ENCODE measurements at places on chromosomes 6 and 20.

- no peak for DNase-seq
These were observed 308.1 kb upstream of the SPTLC3 start for GRCh38 chr20:12700701-12701100.

DNA sequence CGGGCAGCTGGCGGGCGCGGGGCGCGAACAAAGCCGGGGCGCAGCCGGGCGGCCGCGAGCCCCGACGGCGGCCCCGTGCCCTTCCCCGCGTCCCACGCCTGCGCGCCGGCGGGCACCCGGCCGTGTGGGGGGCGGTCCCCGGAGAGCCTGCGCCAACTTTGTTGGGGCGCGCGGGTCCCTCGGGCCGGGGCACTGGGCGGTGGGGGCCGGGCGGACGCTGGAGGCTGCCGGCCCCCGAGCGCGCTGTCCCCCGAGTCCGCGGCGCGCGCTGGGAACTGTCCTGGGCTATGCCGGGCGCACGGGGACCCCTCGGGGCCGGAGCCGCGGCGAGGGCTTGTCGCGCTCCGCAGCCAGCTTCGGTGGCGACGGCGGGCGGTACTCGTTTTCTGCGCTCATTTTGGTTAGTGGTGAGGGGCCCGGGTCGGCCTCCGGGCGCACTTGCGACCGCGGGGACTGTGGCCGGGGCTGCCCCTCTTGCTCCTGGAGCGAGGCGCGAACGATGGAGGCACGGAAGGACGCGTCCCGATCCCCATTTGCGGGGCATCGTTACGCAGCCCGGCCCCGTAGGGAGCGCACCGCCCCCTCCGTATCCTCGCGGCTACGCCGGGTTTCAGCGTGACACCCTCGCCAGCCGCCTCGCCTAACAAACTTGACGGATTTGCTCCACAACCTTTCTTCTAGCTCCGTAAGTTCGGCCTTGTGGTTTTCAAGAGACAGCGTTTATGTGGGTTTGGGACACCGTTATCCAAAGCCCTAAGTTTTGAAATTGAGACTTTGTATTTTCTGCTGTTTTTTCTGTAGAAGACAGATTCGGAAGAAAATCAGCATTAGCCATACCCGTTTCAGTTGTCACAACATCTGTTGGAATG lies 622 bp downstream of the SS18L1 start:
- DNase-seq = peak; percentile 58

DNA sequence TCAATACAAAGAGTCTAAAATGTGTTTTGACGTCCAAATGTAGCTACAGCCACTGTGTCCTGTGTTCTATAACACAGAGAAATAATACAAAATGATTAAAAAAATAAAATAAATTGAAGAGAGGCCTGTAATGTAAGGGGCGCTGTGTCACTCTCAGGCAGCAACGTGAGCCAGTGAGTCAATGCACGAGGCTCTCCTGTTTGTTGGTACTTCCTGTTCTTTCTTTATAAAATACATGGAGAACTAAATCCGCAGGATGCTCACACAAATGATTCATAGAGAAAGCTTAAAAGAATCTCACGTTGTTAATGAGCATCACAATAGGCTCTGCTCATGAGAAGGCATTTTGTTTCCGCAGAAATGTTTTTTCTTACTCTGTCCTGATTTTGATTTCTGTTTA lies 635.0 kb upstream of the AGPAT4 start:
- no peak for DNase-seq

GRCh38 chr20:9348747-9349146 lies 165.6 kb upstream of the LAMP5 start:
- no peak for DNase-seq

- no peak for DNase-seq
These were observed 46.0 kb upstream of the DOK5 start for GRCh38 chr20:54429364-54429763.

DNA sequence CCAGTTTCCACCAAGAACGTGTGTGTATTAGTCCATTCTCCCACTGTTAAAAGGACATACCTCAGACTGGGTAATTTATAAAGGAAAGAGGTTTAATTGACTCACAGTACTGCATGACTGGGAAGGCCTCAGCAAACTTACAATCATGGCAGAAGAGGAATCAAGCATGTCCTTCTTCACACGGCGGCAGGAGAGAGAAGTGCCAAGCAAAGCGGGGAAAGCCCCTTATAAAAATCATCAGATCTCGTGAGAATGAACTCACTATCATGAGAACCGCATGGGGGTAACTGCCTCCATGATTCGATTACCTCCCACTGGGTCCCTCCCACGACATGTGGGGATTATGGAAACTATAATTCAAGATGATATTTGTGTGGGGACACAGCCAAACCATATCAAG lies 13.1 kb downstream of the C20orf203 start:
- no peak for DNase-seq

GRCh38 chr6:84809455-84809854 lies 45.1 kb upstream of the TBX18 start:
- DNase-seq = no peak

DNA sequence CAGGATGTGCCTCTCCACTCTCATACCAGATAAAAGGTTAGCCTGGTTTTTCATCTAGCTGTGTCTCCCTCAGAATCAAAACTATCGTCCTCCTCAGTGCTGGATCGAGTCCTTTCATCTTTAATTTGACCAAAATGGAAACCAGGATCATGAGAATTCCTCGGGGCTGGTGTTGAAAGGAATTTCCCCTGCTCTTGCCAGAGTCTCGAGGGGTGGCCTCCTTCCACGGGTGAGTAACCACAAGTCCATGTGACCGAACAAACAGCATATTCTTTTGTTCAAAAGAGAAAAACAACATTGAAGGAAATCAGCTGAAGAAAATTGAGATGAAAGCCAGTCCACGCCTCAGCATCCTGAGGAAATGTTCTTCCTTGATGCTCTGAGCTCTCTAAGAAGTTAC lies 165.9 kb upstream of the CDYL start:
- DNase-seq = peak; percentile 84

GRCh38 chr6:67411036-67411435 lies 1224.0 kb upstream of the ADGRB3 start:
- no peak for DNase-seq

DNA sequence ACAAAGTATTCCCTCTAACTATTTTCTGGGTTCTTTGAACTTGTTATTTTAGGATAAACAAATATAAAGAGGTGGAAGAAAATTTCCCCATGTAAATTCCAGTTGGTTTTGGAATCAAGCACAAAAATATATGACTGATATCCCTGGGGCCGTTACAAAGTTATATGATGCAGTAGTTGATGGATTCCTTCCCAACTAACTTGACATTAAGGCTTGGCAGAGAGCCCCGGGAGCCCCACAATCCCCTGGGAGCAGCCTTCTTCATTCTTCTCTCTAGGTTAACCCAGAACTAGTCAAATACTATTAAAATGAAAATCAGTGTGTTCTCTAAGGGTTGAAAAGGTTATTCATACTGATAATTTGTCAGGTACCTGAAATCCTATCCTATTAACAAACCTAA lies 508.9 kb upstream of the SOX4 start:
- peak; percentile 34 for DNase-seq

GRCh38 chr20:31678389-31679356 lies 41.0 kb downstream of the COX4I2 start:
- DNase-seq = no peak
